ENCODE measurements at places on chromosomes 11 and 22. TPM values are rescaled to one million over a fixed set of nuclear protein-coding genes. Genes with fewer than 3 reads are reported as not detected.

NDUFS8 gene
- 121 TPM for total RNA-seq

DNA sequence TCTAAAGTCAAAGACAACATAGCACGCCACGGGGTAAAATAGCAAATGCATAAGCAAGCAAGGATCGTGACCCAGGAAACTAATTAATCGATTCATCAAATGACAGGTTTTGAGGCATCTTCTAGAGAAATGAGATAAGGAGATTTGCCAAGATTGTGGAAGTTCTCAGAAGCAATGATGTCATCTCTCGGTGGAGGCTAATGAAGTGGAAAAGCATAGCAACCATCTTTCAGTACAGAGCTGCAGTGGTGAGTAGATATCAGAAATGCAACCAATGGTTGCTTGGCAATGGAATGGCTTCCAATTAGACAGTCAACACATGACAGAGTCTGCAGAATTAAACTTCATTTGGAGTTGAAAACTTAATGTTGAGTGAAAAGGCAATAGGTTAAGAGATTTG lies 116.0 kb downstream of the KIRREL3 start:
- no peak for DNase-seq

CCDC89 gene
- not detected for total RNA-seq

GSC2 gene
- not detected for total RNA-seq

GRCh38 chr22:26170795-26171580 lies 1.7 kb downstream of the SEZ6L start:
- DNase-seq = no peak

- peak; percentile 14 for DNase-seq
These were observed 157.7 kb downstream of the C11orf91 start for GRCh38 chr11:33542921-33543320.

SPTBN2 gene
- total RNA-seq = 22.6 TPM

GRCh38 chr11:19946681-19947080 lies 213.6 kb downstream of the DBX1 start:
- no peak for DNase-seq

DNA sequence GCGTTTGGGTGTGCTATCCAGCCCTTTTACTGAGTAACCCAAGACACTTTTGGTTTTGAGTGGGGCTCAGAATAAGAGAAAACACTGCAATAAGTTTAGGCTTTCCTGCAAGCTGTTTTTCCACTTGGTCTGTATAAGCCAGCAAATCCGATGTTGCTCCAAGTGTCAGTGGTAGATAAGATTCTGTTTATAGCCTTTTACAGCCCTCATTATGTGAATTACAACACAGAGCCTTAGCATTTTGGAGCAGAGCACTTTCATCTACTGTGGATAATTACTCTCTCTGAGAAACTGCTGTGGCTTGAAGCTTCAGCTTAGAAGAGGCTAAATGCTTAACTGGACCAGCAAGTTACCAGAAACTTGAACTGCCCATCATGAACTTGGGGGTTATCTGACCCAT lies 601.1 kb downstream of the JRKL start:
- no peak for DNase-seq

DNA sequence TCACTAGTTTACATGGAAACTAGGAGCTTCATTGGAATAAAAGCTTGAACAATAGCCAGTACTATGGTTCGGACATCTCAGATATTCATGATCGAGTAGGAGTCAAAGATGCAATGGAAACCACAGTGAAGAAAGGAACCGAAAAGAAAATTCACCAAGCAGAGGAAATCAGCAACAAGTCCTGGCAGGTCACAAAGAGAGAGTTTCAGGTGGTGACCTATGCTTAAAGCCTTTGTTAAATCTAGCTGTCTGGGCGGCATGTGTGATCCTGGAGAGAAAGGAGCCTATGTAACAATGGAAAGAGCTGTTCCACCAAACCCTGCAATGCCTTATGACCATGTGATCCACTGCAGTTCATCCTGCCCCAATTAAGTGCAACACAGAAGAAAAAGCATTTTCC lies 68.9 kb upstream of the POU2AF2 start:
- DNase-seq = no peak

- DNase-seq = peak; percentile 39
These were observed 30.6 kb downstream of the SCGB1A1 start for GRCh38 chr11:62449451-62449851.

GRCh38 chr11:57417056-57417455 lies 9.9 kb downstream of the SLC43A3 start:
- DNase-seq = no peak

SYT7 gene
- total RNA-seq = 0.39 TPM

Measured in dermis microvascular lymphatic vessel endothelial cell (primary cell).